ENCODE measurements at places on chromosomes 12 and 14.

GRCh38 chr12:9735601-9736000 is 2.7 kb upstream of the CLECL1 start:
- DNase-seq = no peak

DNA sequence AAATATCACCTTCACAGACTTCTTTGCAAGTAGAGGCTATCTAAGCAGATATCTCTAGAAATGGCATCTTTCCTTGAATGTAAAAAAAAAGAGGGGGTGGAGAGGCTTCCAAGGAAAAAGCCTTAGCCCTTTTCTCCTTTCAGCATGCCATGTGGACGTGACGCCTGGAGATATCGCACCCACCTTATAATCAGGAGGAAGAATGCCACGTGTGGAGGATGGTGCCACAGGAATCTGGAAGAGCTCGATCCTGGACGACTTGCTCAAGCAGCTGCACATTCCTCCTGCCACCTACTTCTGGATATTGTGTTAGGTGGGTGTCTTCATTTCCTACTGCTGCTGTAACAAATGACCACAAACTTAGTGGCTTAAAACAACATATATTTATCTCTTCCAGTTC is 203.6 kb downstream of the NUAK1 start:
- DNase-seq = peak; percentile 22

DNA sequence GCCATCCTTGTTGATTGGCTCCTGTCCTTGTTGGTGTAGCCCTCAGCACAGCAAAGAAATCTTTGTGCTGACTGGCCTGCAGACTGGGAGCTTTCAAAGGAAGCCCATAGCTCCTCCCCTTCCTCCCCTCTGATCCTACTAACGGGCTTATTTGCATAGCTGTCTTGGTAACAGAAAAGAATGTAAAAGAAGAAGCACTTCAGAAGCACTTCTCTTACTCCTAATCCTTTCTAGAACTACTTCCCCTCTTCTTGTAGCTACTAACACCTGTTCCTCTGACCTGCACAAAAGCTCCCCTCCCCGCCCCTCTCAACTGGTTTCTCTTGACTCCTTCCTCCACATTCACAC is 14.3 kb upstream of the RIC8B start:
- no peak for DNase-seq

GRCh38 chr14:33039311-33039710 is 100.6 kb downstream of the NPAS3 start:
- DNase-seq = no peak

DNA sequence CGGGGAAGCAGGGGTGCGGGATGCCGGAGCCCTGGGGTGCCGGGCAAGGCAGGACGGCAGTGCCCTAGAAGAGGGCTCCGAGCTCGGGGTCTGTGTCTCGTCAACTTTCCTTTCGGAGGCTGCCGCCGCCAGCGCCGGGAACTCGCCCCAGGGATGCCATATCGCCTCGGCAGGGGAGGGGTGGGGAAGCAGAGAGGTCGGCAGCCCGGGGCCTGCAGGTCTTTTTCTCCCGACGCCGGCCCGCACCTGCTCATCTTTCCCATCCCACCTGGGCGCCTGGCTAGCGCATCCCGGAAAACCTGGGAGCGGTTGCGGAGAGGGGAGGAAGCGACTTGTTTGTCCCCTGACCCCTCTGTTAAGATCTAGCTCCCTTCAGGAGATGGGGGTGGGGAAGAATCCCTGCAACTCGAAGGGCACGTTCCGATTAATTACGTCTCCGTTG is 547 bp downstream of the CNTN1 start:
- DNase-seq = no peak

DNA sequence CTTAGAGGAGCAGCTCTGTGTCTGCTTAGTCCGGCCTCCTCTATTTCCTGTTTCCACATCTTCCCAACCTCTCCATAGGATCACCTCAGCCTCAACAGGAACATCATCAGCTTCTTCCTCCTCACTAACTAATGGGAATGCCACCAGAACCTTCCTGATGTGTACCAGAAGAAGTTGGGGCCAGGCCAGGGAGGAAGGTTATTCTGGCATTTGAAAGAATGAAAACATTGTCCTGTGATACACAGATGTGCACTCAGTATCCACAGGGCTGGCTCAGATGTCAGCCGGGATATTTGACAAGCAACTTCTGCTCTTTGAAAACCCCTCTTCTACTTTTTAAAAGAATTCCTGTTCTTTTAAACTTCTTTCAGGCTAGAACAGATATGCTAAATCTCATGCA is 63.6 kb downstream of the TMEM30B start:
- DNase-seq = no peak

- no peak for DNase-seq
Observed at GRCh38 chr12:20006871-20007730, 361.2 kb upstream of the PDE3A start.

DNA sequence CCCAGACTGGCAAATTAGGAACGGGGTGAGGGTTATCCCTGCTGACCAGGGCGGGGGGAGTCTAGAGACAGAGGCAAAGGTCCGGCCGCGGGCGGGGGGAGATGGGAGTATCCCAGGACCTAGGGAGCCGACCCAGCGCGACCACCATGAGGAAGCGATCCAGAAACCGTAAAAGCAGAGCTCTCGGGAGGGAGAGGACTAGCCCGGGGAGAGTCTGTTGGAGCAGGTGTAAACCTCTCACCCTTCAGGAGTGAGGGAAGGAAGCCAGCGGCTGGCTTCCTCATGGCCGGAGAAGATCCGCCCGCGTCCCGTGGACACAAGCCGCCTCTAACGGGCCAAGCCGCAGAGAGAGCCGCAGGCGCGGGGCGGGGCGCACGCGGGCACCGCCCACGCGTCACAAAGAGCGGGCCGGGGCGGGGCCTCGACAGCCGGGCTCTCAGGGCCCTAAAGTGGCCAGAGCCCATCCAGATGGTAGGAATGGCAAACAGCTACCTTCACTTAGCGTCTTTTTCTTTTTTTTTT is at the start of gene ACRBP:
Gene ACRBP (minus strand): TSS at position 350 of the 522 bp plus-strand sequence. CDS start 66 bp downstream, at position 284.
- DNase-seq = peak; percentile 87

DNA sequence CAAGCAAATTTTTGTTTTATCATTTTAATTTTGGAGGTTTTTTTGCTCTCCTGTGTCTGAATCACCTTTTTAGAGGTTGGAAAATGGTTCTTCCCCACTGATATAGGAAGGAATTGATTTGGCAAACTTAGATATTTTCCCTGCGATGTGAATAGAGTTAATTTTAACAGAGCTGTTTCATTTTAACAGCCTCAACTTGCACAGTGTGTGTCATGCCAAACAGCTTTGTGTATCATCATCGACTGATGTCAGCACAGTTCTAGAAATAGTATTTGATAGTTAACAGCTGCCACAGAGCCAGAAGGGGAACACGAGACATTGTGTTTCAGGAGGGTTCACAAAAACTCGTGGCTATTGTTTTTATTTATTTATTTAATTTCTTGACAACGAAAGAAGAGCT is 243.1 kb upstream of the FOXN3 start:
- no peak for DNase-seq

GRCh38 chr14:49036984-49037516 is 549.1 kb downstream of the RPS29 start:
- DNase-seq = no peak

DNA sequence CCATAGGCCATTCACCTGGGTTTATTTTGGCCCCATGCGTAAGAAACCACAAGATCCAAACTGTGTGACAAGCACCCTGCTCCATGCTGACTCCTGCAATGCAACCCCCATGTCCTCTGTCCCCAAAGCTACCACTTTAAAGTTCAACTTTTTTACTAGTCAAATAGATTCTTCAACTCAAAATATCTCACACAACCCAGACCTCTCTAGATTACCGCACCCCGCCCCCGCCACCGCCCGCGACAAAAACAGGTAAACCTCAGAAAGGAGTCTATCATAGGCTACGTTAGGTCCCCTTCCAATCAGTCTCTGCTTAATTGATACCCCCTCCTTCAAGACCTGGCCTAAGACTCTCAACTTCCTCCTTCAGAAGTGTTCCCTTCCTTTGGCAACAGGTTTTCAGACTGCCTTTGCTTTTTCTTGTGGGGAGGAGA is 2.2 kb downstream of the ZFP36L1 start:
- DNase-seq = no peak

GRCh38 chr12:62028536-62028935 is 231.7 kb upstream of the USP15 start:
- DNase-seq = no peak

DNA sequence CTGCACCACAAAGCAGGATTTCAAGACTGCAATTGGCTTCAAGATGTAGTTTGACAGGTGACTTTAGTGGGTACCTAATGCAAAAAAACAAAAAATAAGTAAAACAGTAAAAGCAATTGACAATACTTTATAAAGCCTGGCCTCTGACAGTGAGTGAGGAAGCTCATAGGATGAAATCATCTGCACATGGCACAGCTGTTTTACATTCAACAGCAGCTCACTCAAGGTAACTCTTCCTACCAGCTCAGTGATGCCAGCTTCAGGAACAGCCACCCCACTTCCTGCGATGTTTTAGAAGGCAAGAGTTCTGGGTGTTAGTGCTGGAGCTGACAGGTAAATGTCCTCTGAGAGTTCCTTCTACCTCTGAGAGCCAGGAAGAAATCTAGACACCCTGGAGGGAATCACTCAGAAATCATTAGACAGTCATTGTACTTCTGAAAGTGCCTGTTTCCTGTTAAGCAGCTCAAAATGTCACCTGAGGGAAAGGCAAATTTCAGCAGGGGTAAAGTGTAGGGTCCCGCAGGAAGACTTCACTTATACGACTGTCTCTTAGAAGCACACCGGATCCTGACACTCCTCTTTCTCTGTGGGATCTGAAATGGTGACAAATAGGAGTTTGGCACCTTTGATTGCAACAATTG is 99.9 kb downstream of the FOXN3 start:
- DNase-seq = no peak

- no peak for DNase-seq
Observed at GRCh38 chr14:20583908-20584307, 3.9 kb downstream of the RNASE11 start.

DNA sequence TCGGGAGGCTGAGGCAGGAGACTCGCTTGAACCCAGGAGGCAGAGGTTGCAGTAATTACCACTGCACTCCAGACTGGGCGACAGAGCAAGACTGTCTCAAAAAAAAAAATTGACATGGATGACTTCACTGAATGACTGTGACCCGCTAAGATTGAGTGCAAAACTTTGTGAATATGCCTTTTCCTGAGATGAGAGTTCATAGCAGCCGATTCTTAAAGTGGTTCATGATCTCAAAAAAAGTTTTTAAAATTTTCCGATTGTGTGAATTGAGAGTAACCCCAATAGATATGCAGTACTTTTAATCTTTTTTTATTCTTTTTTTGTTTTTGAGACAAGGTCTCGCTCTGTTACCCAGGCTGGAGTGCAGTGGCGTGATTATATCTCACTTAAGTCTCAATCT is 1.2 kb downstream of the TCTN1 start:
- no peak for DNase-seq

- DNase-seq = no peak
Observed at GRCh38 chr14:98458702-98459101, 813.3 kb downstream of the BCL11B start.

DNA sequence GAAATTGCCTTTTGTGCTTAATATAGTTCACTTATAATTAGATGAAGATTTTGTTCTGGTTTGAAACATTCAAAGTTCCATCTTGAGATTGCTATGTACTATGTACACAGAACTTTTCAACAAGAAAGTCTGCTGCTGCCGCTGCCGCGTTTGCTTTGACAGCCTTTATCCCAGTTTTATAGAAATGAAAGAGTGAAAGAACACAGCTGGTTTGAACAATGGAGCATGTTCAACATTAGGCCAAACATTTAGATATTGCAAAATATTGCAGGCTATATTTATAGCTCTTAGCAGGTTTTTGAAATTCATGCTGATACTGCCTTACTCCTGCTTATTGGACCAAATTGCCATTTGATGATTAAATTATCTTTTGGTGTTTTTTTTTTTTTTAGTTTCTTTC is 299.8 kb upstream of the PRKD1 start:
- no peak for DNase-seq

- DNase-seq = peak; percentile 56
Observed at GRCh38 chr12:109462868-109463692, 14.0 kb downstream of the KCTD10 start.

- DNase-seq = no peak
Observed at GRCh38 chr12:49298160-49298559, 3.2 kb downstream of the PRPH start.

- DNase-seq = peak; percentile 60
Observed at GRCh38 chr14:20630340-20631022, 11.0 kb downstream of the OR6S1 start.

- DNase-seq = no peak
Observed at GRCh38 chr12:24491968-24492367, 456.9 kb downstream of the BCAT1 start.

GRCh38 chr12:55829967-55830600 is 697 bp upstream of the DNAJC14 start:
- peak; percentile 85 for DNase-seq

DNA sequence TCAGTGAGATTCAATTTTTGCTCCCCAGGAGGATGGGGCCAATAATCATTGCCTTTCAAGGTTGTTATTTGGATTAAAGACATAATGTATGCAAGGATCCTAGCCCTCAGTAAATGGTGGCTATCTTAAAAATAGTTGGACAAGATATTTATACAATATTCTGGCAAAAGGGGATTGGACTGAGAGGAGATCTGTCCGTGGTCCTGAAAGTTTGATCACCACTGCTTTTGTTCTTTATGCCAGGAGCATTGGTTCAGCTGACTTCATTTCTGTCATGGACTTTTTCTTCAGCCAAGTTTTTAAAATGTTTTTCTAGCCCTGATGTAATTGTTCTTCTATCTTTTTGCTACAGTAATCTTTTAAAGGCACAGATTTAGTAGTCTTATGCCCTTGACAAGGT is 70.2 kb upstream of the TCL1A start:
- no peak for DNase-seq

GRCh38 chr14:75298187-75298965 is 19.7 kb downstream of the FOS start:
- no peak for DNase-seq

GRCh38 chr14:103732868-103733620 is 17.4 kb downstream of the ZFYVE21 start:
- DNase-seq = no peak

DNA sequence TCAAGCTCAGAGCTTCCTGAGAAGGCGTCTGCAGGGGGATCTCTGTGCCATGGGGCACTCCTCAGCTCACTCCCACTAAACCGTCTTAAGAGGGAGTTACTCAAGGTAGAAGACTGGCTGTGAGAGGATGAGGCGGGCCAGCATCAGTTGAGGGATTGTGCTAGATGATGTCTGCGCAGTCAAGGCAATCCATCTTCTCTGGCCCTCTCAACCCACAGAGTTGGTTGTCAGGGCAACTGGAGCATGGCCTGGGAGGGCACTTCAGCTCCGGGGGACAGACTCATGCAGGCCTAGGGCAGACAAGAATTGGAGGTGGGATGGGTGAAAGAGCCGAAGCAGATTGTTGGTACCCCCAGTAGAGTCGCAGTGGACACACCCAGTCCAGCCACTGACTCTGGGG is 9.0 kb downstream of the GSTZ1 start:
- DNase-seq = no peak

DNA sequence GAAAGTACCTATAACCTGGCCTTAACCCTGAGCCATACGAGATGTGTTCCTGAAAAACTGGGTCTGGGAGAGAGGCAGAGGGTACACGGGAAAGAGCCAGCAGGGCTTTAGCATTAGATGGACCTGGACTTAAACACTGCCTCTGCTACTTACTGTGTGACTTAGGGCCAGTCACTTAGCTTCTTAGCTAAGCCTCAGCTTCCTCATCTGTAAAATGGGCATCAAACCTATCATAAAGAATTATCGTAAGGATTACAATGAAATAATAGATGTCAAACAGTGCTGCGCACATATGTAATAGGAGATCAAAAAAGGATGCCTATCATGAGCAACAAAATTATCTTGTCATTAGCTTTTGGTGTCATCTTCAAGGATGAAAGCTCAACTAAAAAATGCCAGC is 23.6 kb downstream of the ANAPC5 start:
- DNase-seq = no peak

Data from ecto neural progenitor cell (in vitro differentiated cells).